Fibroblast of mammary gland (primary cell): ENCODE measurements at places on chromosomes 1 and 21.

- DNase-seq, result no peak
Measured at GRCh38 chr21:31803039-31804007, 69.5 kb upstream of the HUNK start.

GRCh38 chr1:187074445-187075048 is 245.8 kb downstream of the PLA2G4A start:
- DNase-seq, result no peak

DNA sequence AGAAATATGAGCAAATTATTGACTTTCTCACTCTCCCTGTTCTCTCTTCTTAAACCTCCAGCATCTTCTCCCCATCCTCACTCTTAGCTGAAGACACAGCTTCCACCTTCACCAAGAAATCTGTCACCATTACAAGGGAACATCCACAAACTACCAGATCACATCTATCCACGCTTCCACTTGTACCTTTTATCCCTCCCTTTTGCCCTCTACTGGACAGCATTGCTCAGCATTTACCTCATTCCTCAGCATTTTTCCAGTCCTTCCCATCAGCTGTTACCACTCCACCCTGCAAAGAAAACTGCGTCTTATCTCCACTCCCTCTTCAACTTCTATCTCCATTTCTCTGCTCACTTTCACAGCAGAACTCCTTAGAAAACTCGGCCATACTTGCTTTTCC is 42.6 kb downstream of the KCNJ6 start:
- no peak for DNase-seq

- no peak for DNase-seq
Measured at GRCh38 chr1:8167936-8168335, 141.8 kb upstream of the ERRFI1 start.

DNA sequence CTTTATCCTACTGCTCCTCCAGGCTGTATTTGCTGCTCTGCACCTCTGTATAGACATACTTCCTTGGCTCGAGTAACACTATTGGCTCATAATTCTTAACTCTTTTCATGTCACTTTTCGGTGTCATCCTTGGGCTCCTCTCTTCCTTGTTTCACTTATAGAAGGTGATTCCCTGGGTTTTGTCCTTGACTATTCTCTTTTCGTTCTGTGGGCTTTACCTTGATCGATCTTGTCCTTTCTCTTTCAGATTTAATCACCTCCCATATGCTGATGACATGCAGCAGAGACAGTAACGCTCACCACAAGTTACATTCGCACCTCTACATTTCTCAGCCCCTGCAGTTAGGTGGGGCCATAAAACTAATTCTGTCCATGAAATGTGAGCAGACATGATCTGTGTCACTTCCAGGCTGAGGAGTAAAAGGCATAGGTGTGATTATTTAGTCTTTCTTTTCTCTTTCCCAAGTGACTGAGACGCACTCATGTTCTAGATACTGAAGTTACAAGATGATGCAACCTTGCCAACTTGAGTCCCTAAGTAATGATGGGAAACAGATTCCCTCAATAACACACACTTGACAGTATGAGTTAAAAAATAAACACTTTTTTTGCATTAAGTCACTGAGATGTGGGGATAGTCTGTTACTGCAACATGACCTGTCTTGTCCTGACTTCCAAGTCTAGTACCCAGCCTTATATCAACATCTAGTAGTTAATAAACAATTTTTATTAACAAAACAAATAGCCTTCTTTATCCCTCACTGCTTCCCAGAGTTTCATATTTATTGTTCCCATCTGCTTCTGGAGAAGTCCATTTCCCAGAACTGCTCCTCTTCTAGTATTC is 49.9 kb upstream of the HAO2 start:
- DNase-seq, result no peak

DNA sequence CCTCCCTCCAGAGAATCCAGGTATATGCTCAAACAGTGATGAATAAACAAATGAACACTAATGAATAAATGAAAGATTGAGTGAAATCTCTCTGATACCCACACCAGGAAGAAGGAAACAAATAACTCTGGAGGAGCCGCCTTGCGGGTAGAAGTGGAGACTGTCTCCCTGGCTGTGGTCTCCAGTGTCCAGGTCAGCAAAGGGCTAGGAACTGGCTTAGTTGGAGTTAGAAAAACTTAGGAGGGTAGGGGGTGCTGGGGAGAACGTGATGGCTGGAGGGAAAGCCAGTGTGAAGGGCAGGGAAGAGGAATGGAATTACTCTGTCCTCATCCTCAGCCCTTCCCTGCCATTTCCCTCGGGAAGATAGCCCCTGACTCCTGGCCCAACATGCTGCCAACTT is 537 bp downstream of the RHBDL2 start:
- no peak for DNase-seq

DNA sequence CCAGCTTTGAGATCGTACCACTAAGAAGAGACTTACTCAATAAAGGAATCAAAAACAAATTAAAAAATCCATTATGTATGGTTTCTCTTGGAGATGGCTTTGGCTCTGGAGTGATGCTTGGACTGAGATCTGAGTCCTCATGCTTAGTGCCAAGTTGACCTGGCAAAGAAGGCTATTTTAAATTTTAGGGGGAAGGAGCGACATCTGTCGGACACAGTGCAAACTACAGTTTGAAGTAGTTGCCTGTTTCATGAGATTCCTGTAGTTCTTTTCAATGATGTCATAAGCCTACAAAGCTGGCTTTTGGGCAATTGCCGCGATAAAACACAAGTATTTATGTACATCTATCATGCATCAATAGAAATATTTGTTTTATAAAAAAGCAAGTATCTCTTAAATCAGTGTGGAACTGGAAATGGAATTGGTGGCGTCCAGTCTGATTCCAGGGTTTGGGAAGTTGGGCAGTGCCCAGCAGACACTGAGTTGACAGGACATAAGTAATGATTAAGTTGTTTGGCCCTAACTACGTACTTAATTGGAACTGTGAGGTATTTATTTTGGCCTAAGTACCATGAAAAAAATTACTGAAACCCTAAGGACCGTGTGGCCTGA is 50.0 kb downstream of the TBCE start:
- peak; percentile 86 for DNase-seq

GRCh38 chr1:62386351-62387121 is 50.3 kb upstream of the USP1 start:
- DNase-seq, result peak; percentile 10

GRCh38 chr1:110438893-110439292 is 12.1 kb upstream of the PROK1 start:
- no peak for DNase-seq

DNA sequence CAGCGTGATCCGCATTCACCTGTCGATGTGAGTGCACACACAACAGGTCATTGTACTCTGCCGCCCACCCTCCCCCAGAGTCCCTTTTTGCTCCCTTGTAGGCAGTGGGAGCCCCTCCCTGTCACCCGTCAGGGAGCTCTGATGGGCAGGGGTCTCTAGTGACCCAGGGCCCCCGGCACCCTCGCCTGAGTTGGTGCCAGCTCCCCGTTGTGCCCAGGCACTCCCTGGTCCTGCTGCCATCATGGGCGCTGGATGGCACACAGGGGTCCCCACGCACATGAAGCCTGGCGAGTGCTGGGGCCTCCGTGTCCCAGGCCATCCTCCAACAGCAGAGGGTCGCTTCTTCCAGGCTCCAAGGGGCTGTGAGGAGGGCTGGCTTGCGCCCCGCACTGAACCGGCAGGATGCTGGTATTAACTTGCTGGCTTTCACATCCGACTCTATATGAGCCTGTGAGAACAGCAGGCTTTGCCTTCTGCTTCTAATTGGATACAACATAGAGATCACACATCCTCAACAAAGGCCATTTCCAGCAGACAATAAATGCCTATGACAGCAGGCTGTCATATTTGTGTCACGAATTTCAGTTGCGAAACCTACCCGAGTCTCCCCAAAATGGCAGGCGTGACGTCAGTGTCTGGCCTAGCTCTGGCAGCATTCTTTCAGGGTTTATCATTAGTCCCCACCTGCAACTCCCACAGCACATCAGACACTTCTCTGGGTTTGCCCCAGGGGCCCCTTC is 35.4 kb downstream of the KIAA1614 start:
- DNase-seq, result no peak

DNA sequence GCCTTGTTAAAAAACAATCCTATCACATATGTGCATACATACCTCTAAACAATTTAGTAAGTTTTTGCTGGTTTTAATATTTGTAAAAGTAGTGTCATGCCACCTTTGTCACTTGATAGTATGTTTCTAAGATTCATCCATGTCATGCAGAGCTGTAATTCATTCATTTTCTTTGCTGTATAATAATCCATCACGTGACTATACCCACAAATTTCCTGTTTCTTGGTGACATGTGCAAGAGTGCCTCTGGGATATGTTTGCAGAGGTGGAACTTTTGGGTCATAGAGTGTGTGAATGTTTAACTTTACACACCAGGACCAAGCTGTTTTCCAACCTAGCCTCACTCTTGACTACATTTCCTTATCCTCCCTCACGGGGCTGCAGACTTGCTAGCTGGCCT is 62.9 kb downstream of the ZSCAN20 start:
- no peak for DNase-seq

DNA sequence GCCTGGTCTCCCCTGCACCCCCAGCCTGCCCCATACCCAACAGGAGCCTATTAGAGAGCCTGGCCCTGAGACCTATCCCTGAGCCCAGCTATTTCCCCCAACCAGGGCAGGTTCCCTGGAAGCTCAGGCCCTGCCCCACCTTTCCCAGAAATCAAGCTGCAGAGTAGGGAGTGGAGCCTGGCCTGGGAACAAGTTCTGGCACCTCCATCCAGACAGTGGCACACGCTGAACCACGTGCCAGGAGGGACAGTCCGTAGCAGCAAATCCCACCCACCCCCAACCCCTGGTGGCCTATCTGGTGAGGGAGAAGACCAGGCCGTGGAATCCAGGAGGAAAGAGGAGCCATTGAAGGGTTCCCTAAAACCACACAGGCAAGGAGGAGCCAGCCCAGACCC is 22.6 kb downstream of the TNNT2 start:
- DNase-seq, result no peak

- DNase-seq, result no peak
Measured at GRCh38 chr1:192626366-192627179, 9.4 kb upstream of the RGS13 start.

GRCh38 chr1:48853006-48853405 is 76.3 kb upstream of the BEND5 start:
- DNase-seq, result peak; percentile 96

- DNase-seq, result peak; percentile 91
Measured at GRCh38 chr1:17875171-17875881, 120.2 kb downstream of the ACTL8 start.

- peak; percentile 87 for DNase-seq
Measured at GRCh38 chr1:214660900-214661299, 57.9 kb downstream of the CENPF start.

DNA sequence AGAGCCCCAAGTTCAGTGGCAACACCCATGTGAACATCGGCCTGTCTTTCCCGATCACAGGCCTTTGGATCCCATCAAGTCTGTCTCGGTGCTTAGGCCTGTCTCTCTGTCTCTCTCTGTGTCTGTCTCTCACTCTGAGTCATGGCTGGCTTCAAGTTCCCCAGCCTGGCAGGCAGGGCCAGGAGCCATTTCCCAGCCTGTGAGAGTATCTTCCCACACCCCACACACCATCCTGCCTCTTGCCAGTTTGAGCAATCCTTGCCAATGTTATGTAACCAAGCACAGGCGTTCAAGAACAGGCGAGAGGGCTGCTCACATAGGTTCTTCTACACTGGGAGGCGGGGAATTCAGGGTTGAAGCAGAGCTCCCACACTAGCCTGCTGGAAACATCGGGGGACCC is 70.0 kb upstream of the TMEM51 start:
- DNase-seq, result peak; percentile 8

DNA sequence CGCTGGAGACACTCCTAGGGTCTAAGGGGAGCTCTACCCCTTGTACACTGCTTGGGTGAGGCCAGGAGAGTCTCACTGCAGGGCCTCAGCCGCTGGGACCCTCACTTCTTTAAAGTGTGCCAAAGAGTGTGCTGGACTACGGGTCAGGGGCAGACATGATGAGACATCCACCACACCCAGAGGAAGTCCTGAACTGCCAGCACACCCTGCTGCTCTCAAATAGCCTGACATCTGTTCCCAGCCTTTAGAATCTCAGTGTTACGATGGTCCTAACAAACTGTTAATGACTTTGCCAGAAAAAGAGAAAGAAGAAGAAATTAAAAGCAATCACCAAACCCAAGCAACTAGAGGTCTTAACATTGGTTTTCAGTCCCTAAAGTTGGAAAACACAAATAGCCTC is 49.0 kb downstream of the MRPL37 start:
- DNase-seq, result peak; percentile 49

DNA sequence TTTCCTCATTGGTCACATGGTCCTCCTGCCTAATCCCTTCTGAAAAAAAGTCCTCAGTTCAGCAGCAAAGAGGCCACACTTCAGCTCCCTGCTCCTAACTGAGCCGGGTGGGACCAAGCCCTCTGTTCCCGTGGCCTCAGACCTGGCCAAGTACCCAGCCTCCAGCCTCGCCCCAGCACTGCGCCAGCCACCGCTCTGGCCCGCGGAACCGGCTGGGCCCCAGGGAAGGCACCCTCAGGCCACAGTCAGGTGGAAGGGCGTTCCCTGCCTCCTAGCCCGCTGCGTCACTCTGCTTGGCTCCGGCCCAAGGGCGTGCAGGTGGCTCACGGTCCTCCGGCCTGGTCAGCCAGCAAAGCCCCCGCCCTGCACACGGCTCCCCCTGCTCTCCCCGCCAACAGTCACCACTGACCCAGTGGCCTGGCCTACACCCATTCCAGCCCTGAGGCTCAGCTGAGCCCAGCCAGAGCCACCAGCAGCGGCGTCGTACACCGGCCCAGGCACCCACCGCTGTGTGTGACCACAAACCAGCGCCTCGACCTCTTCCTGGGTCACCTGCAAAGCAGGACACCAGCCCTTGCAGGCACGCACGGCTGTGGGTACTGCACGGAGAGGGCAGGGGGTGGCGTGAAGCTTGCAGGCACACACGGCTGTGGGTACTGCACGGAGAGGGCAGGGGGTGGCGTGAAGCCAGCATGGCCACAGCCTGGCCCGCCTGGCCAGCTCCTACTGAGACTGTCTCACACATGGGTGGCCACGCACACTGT is 19.4 kb downstream of the NADK start:
- DNase-seq, result peak; percentile 34

GRCh38 chr1:37239225-37239740 is 205.0 kb upstream of the GRIK3 start:
- no peak for DNase-seq

- no peak for DNase-seq
Measured at GRCh38 chr21:29462479-29462878, 163.8 kb downstream of the BACH1 start.

GRCh38 chr1:110007046-110007830 is 22.7 kb downstream of the AHCYL1 start:
- no peak for DNase-seq

DNA sequence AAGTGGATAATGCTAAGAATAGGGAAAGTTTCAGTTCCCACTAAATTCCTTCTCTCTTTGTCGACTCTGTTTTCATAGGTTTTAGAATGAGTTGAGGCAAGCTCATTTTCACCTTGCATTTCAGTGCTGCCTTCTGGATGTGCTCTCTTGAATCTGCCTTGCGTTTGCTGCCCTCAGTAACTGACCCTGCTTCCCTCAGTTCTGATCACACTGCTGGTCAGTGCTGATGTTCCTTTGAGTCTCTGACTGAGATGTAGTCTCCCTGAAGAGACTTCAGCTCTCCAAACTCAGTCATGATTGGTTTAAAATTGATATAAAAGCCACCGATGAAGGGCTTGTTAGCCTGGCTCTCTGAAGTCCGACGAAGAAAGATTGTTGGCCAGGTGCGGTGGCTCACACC is 25.2 kb upstream of the HMGN1 start:
- no peak for DNase-seq

- DNase-seq, result no peak
Measured at GRCh38 chr1:167276969-167277368, 56.3 kb downstream of the POU2F1 start.

GRCh38 chr1:56024155-56024554 is 555.2 kb downstream of the PLPP3 start:
- DNase-seq, result no peak
